Pulmonary artery endothelial cell (primary cell): ENCODE measurements at places on chromosomes 7 and 10.

- DNase-seq = no peak
These were observed 17.2 kb upstream of the PPP1R9A start for GRCh38 chr7:94890216-94890615.

GRCh38 chr7:94875201-94875600, 32.2 kb upstream of the PPP1R9A start:
- no peak for DNase-seq

DNA sequence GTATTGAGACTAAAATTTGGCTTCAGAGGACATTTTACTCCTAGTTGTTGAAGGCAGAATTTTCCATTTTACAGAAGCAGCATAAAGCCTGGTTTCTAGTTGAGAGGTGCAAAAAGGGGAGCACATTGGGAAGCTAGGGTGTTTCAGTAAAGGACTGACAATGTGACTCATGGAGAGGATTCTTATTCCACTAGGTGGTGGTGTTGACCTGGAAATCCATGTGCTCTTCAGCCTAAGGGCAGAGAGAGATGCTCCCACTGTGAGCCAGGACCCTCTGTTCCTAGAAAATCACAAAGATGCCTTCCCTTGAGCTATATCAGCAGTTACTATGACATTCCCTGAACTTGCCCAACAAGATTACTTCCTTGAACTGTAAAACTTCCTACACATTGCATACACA, 687.8 kb downstream of the IPMK start:
- no peak for DNase-seq

DNA sequence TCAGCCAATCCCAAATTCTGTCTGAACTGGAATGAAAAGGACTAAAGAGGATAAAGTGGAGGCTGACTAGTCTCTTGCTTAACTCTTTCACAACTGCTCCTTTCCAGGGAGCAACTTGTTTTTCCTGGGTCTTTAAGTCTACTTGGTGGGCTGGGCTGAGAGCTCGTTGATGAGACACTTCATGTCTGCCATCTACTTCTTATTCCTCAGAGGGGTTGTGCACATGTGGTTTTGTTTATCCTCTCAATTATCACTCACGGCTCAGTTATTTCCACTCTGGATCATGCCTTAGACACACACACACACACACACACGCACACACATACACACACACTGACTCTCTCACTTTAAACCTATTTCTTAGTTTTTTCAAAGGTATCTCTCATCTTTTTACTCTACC, 298.6 kb upstream of the MTPN start:
- DNase-seq = no peak

DNA sequence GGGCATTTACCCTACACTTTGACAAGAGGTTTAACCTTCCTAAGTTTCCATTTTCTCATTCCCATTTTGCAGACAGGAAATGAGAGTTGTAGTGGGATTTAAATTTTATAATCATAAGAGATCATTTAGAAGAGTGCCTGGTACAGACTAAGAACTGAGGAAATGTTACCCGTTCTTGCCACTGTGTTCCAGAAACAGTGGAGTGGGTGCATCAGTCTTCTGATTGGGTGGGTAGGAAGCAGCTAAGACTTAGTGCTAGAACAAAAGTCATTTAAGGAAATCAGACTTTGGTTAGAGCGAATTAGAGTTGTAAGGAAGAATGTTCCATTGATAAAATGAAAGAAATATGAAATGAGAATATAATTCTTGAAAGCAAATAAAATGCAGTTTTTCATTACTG, 8.4 kb upstream of the SYPL1 start:
- no peak for DNase-seq

GRCh38 chr10:30233186-30233959, 115.7 kb downstream of the MTPAP start:
- DNase-seq = no peak

GRCh38 chr7:140349144-140349771, 49.1 kb downstream of the SLC37A3 start:
- DNase-seq = peak; percentile 41

DNA sequence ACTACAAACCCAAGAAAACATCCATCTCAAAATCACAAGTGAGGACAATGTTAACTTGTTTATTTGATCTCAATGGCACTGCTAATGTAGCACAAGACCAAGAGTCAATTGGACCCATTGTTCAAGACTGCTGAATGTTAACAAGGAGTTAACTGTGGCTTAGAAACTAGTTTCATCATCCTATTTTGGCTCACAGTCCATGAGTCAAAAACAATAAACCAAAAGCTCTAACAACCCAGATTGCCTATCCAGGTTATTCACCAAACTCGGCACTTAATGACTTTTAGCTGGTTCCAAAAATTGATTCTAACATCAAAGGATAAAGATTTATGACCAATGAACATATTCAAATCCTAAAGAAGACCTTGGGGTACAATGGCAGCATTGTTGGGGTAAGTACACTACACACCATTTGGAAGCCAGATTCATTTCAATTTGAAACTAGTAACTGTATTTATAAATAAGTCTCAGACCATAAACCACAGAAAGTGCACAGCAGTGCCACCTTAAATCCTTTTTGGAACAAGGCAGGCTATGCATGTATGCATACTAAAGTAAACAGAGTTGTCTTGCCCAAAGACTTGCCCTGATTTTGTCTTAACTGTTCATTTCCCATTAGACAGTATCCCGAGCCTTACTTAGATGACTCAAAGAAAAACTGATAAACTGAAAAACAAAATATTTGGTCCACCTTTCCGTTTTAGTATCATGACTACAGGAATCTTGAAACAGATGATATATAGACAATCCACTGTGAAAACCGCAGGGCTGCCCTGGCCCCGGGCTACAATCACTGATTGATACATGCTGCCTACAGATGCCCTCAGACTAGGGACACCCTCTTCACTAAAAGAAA, 84.5 kb downstream of the SRPK2 start:
- no peak for DNase-seq

DNA sequence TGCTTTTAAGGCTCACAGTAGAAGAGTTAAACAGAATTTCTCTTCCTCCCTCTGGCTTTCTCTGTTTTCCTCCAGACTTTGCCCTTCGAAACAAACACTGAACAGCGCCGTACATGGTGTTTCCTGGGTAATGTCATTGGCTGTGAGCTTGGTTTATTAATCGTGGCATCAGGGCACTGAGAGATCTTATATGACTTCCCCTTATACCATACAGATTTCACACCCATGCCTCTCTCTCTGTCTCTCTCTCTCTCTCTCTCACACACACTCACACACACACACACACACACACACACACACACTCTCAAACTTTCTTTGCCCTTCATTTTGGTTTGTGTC, 195.5 kb downstream of the CREB5 start:
- DNase-seq = no peak

DNA sequence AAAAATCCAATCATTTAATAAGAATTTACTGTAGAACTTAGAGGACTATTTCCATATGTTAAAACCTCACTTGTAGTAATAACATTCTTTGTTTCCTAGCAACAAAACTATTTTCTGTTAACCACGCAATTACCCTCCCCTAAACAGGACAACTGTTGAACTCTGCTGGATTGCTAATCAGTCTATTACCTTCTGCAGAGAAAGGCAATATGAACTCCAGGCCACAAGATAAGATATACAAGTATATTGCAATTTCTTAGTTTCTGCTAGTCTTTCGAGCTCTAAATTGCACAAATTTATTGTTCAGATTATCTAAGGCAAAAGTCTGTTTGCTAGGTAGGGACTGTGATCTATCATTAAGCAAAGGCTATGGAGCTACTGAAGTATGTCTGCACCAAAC, 920.1 kb upstream of the LRRN3 start:
- DNase-seq = no peak

DNA sequence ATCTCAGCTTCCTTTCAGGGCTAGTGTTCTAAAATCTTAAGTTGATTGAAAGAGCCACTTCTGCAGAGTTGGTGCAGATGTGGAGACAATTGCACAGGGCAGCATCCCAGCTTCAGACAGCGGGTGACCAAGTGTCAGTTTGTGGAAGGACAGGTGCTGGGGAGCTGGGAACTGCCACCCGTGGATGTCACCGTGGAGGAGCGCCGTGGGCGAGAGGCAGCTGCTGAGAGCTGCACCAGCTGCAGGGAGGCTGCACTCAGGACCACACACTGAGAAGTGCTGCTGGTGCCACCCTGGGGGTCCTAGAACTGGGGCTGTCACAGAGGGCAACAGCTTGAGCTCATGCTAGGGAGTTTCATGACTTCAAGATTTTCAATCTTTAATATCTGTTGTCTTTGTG, 543.0 kb upstream of the FZD8 start:
- DNase-seq = no peak

- no peak for DNase-seq
These were observed 129.8 kb upstream of the FERD3L start for GRCh38 chr7:19275000-19275399.

- no peak for DNase-seq
These were observed 17.2 kb upstream of the FXYD4 start for GRCh38 chr10:43354330-43354635.

- DNase-seq = no peak
These were observed 9.8 kb downstream of the TNS3 start for GRCh38 chr7:47572094-47572445.

DNA sequence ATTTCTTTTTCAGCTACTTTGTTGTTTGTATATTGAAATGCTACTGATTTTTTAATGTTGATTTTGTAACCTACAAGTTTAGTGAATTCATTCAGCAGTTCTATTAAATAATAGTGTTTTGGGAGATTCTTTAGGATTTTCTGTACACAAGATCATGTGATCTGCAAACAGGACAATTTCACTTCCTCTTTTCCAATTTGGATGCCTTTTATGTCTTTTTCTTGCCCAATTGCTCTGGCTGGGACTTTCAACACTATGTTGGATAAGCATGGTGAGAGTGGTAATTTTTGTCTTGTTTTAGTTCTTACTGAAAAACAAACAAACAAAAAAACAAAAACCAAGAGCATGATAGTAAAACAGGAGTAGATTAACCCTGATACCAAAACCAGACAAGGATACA, 316.2 kb downstream of the ATRNL1 start:
- no peak for DNase-seq

DNA sequence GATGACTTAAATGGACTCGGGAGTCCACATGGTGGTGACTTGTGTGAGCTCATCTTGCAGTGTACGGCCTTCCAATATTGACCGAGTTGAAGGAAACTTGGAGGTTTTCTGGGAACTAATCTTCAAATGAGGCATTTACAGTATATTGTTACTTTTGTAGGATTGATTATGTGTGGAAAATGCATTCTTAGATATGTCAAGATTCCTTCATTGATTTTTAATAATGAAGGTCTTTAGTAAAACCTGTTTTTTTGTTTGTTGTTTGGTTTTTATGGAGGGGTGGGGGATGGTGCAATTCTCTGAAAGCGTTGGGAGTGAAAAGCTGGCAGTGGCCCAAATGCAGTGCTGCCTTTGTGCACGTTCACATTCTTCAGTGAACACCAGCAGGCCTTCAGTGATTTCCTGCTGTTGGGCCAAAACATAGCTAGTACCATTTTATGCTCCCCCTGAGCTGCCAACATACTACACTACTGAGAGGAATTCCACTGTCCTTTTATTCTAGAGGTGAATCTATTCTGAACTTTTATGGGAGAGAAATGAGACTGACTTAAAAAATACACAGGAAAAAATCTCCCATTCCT, 50.4 kb downstream of the CCNY start:
- DNase-seq = peak; percentile 57

- DNase-seq = no peak
These were observed 185.0 kb downstream of the PDE1C start for GRCh38 chr7:31885171-31885570.
